ENCODE measurements at places on chromosomes 6 and 20. TPM values are rescaled to one million over a fixed set of nuclear protein-coding genes. Genes with fewer than 3 reads are reported as not detected.

Gene FBXO9
- 74.0 TPM for polyA plus RNA-seq

Gene NOX3
- polyA plus RNA-seq = not detected

GRCh38 chr20:59359906-59360725, 59.7 kb downstream of the EDN3 start:
- DNase-seq = no peak

DNA sequence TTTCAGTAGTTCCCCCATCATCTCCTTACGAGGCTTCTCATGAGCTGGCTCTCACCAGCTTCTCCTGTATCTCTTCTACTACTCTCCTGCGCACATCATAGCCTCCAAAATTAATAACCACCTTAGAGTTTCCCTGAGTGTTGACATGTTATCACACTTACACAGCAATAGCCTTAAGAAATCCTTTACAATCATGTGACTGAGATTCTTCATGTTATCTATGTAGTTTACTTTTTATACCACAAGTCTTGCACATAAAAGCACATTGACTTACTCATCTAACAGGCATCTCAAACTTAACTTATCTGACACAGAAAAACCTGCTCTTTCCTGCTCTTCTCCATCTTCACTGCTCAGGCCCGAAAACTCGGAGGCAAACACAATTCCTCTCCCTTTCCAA, 103.7 kb upstream of the TAB2 start:
- no peak for DNase-seq

Gene UST
- polyA plus RNA-seq = 18.6 TPM
